ENCODE measurements at places on chromosomes 3 and 15.

GRCh38 chr3:183278479-183279088, 25.5 kb downstream of the B3GNT5 start:
- no peak for DNase-seq

- DNase-seq: peak; percentile 46
These were observed 66.9 kb upstream of the PRR23C start for GRCh38 chr3:139111392-139112229.

- peak; percentile 18 for DNase-seq
These were observed 48.6 kb upstream of the C15orf39 start for GRCh38 chr15:75153087-75153486.

GRCh38 chr15:65092911-65093792, 16.6 kb downstream of the KBTBD13 start:
- DNase-seq: no peak

GRCh38 chr15:64100958-64101357, 5.2 kb downstream of the SNX1 start:
- DNase-seq: no peak

DNA sequence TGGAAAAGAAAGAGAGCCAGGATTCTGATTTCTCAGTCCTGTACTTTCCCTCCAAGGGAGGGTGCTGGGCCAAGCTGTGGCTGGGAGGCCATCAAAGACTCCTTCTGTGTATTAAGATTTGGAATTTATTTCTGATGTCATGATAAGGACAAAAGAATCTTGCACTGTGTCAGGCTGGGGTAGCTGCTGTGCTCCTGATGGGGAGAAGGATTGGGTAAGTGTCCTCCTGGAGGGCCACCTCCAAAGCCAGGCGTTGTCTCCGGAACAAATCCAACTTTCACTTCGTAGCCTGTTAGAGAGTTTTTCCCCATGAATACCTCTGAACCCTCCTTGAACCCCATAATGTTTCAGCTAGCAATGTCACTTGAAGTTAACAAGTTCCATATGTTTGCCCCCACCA, 29.9 kb downstream of the CLDN11 start:
- no peak for DNase-seq

- DNase-seq: no peak
These were observed 18.7 kb downstream of the SEMA5B start for GRCh38 chr3:123008840-123009239.

DNA sequence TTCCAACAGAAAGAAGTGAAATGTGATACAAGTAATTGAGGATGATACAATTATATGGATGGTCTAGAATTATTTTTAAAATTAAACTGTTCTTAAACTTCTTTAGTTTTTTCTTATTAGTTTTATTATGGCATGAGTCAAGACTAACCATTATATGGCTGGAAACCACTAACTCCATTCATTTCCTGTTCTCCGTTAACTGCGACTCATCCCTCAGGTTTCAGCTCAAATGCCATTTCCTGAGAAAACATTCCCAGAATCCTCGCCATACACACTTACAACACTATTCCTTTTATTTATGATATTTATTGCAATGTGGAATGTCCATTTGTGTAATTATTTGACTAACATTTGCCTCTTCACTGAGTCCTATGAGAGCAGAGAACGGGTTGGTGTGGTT, 394.1 kb downstream of the SOX2 start:
- DNase-seq: no peak

- DNase-seq: no peak
These were observed 755.1 kb downstream of the ROBO2 start for GRCh38 chr3:77795013-77795412.

DNA sequence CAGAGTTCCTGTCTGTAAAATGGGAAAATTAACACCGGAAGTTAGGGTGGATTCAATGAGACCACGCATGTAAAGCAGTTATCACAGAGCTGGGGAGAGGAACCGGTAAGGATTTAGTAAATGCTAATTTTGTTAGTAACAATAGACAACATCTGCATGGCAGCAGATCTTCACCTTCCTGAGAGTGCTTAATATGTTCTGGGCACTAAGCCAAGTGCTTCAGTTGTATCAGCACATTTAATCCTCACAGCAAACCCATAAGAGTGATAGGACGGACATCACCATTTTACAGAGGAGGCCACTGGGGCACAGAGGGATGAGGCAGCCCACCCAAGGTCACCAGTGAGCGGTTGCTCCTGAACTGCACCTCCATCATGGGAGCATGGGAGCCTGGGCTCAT, 189.4 kb downstream of the WNT5A start:
- DNase-seq: no peak

DNA sequence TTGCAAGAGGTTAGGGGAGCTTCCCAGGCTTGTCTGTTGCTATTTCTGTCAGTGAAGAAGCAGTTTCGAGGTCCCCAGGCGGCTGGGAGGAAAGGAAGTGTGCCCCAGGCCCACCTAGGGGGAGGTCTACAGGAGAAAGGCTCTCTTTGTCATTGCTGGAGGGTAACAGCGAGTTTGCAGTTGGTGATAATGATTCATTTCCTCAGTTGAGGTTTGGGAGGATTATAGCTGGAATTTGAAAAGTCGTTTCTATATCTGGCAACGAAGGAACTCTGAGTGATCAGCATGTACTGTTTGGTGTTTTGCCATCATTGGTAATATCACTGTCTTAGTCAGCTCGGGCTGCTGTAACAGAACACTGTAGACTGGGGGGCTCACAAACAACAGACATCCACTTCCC, 65.5 kb upstream of the UBE3A start:
- no peak for DNase-seq

GRCh38 chr3:172641291-172641690, 69.6 kb downstream of the NCEH1 start:
- DNase-seq: no peak

- DNase-seq: no peak
These were observed 305.3 kb downstream of the CHST2 start for GRCh38 chr3:143424874-143425273.

- peak; percentile 9 for DNase-seq
These were observed 1.2 kb downstream of the ERC2 start for GRCh38 chr3:56467108-56467507.

DNA sequence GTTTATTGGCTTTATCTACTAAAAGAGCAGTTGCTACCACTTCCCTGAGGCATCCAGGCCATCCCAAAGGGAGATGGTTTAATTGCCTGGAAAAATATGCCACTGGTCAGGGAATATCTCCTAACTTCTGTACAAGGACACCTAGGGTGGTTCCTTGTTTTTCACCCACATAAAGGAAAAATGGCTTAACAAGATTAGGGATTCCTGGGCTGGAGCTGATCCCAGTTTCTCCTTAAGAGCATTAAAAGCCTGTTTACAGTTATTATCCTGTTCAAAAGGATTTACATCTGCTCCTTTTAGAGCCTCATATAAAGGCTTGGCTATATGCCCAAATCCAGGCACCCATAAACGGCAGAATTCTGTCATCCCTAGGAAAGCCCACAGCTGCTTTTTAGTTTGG, 70.2 kb upstream of the WNT7A start:
- no peak for DNase-seq

DNA sequence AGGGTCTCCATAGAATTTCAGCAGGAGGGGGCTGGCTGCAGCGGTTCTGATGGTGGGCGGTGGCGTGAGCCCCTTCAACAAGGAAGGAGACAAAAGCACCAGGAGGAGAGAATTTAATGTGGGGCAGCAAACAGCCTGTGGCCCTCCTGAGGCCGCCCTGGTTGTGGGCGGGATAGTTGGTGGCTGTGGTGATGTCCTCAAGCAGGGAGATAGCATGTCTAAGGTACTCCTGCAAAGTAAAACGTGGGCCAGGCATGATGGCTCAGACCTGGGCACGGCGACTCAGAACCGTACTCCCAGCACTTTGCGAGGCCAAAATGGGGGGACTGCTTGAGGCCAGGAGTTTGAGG, 94.0 kb downstream of the LRRK1 start:
- no peak for DNase-seq

DNA sequence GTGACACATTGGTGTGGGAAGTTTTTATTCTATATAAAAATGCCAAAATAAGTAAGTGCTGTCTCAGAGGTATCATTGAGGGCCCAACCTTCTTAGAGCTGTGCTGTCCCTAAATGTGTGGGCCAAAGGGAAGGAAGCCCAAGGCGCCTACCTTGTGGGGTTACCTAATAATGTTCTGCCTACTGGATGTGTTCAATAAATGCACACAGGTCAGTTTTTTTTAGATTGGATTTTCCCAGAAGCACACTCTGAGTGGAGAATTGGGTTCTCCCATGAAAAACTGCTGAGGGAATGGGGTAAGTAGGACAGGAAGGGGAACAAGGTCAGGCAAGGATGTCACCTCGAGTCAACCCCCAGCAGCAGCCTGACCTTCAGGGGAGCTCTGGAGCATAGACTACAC, 168.7 kb upstream of the FRMD4B start:
- DNase-seq: no peak

- no peak for DNase-seq
These were observed 42.5 kb downstream of the CCDC12 start for GRCh38 chr3:46934072-46934471.

DNA sequence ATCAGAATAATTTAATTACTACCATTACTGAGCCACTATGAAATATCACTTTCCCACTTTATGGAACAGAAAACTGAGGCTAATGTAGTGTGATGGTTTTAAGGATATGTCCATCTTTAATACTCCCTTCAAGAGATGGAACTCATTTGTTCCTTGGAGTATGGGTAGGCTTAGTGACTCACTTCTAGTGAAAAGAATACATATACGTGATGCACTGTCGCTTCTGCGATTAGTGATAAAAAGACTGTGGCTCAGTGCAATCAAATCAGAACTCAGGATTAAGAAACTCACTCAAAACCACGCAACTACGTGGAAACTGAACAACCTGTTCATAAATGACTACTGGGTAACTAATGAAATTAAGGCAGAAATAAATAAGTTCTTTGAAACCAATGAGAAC, 216.6 kb downstream of the SUCLG2 start:
- no peak for DNase-seq

- no peak for DNase-seq
These were observed 31.3 kb upstream of the FAH start for GRCh38 chr15:80121546-80121945.

DNA sequence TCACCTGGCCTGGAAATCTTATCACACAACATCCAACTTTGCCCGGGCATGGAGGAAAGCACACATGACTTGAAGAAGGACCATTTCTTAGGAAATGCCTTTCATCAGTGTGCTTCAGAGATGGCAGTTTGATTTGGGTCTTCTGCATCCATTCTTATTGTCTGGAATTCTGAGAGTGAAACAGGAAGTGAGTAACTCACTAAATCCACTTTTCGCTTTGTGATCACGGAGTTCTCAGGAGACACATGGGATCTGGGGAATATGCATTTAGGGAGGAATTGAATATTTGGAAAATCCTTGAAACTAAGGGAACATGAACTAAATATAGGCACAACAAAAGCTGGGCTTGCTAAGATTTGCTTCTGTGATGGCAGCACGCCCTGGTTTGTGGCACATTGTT, 212.5 kb upstream of the FEZF2 start:
- no peak for DNase-seq

- peak; percentile 10 for DNase-seq
These were observed 211.6 kb downstream of the RAP2B start for GRCh38 chr3:153373606-153374005.

GRCh38 chr15:48577469-48577868, 68.0 kb downstream of the FBN1 start:
- no peak for DNase-seq

GRCh38 chr15:67838789-67839332, 984 bp downstream of the RNU6-1 start:
- DNase-seq: no peak

DNA sequence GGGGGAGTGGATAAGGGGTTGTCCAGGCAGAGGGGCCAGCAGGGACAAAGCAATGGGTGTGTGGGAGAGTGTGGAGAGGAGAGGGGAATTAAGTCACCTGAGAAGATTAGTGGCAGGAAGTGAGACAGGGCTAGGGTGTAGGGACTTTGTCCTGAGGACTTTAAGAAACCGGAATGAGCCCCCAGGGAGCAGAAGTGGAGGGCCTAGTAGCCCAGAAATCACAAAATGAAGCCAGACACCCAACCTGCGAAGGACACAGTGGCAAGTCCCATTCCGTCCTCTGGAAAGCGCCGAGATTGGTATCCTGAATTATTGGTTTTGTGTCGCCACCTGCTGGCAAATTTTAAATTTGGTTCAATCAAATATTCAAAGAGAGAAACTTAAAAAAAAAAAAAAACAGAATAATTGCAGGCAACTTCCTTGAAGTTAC, 78.0 kb upstream of the SLC25A36 start:
- DNase-seq: peak; percentile 33

DNA sequence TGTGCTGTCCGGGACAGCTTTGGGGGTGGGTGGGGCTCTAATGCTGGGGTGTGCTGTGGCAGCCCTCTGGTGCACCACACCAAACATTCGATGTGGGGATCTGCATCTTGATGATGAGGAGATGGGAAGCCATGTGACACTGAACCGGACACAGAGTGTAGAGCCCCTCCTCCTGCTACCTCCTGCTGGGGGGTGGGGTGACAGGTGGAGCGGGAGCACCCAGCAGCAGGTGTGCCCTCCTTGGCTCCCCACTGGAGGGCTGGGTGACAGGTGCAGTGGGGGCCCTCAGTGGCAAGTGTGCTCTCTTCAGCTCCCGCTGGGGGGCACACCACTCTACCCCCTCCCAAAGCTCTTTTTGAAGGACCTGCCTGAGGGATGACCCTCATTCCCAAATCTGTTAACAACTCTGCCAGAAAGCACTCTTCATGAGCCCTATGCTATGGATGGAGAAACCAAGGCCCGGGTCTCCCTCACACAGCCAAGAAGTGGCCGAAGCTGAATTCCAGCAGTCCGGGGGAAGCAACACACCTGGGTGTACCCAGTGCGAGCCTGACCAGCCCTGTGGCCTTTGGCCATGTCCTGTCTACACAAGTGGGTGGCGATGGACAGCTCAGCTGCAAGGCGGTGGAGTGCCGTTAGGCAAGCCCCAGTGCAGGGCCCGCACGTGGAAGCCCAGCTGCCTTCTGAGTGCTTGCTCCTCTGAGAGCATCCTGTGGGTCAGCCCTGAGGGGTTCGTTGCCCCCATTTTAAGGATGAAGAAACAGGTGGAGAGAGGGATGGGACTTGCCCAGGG, 609 bp upstream of the UROC1 start:
- DNase-seq: no peak

Data from CD4-positive, alpha-beta T cell treated with Interleukin-4 for 4 hours (primary cell).